Kidney tubule cell (primary cell): ENCODE measurements at places on chromosomes 1 and 21.

GRCh38 chr1:231272880-231273279, 31.9 kb downstream of the GNPAT start:
- peak; percentile 60 for DNase-seq

DNA sequence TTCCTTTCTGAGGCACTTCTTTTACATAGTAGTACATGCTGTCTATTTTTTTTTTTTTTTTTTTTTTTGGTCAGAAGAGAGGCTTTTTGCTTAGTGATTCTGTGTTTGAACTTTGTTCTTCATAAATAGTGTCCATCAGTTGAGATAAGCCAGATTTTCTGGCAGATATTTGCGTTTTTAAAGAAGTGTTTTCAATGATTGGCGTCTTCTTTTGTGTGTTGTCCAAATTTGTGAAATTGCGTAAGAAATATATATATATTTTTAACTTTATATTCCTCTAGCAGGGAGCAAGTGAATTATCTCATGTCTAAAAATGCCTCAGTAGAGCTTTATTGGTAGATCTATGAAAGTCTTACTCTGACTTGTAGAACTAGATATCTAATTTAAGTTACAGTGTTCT, 28.3 kb downstream of the NEK7 start:
- DNase-seq: no peak

DNA sequence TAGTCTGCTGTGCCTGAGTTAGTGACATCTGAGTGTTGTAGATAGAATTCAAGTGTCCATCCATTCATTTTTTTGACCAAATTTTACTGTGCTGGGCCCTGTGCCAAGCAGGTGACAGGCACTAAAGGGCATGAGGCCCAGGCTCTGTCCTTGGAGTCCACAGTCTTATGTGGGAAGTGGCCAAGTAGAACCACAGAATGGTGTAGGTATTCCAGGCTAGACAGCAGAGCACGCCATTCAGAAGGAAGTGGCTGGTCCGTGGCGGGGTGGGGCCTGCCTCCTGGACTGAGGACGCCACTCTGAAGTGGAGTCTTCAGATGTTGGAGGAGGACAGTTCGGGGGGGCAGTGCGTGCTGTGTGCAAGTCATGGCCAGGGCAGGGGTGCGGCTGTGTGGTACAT, 68.9 kb upstream of the ACTL8 start:
- no peak for DNase-seq

DNA sequence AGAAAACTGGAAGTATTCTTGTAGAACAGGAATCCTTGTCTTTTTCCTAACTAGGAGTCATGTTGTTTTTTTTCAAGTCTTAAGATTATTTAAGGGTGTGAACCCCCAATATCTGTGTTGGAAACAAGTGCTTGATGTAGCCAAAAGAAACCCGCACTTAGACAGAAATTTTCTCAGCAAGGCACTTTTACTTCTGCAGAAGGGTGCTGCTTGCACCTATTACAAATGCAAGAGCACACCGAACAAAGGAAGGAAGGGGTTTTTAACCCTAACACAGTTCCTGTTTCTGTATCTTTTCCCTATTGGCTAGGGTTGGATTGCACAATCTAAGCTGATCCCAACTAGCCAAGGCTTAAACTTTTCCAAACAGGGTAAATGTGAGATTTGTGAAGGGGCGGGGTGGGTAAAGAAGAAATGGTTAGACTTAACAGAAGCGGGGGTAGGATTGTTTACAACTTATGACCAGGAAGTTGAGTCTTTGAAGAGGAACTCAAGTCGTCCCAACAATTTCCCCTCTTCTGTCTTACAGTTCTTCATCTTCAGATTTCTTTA, 75.1 kb downstream of the ZFYVE9 start:
- no peak for DNase-seq

DNA sequence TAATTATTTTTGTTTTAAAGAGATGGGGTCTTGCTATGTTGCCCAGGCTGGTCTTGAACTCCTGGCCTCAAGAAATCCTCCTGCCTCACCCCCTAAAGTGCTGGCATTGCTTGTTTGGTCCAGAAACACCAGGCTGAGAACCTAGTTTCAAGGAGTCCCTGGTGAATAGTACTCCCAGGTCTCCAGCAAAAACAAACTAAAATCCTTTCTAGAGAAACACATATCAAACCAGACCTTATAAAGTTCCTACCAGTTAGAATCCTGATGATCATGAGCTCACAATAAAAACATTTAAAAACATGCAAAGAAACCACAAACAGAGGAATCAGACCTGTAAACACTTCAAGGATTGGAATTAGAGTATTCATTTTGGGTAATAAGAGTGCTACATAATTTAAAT, 34.4 kb upstream of the PADI1 start:
- no peak for DNase-seq

- peak; percentile 91 for DNase-seq
Measured at GRCh38 chr1:39204441-39205081, at the start of gene MACF1. Gene MACF1, plus strand, starts transcription at chr1:39204695. Its CDS starts 328 bp downstream, at chr1:39205023.

DNA sequence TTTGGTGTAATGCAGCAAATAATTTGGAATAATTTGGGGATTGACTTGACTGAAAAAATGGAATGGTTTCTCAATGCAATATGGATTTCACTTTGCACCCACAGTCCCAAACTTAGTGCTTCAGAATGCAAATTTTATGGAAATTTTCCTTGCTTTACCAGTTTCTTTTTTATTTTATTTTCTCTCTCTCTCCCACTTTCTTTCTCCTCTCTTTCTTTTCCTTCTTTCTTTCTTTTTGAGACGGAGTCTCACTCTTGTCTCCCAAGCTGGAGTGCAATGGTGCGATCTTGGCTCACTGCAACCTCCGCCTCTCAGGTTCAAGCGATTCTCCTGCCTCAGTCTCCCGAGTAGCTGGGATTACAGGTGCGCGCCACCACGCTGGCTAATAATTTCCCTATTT, 110.3 kb downstream of the KCNN3 start:
- DNase-seq: no peak

DNA sequence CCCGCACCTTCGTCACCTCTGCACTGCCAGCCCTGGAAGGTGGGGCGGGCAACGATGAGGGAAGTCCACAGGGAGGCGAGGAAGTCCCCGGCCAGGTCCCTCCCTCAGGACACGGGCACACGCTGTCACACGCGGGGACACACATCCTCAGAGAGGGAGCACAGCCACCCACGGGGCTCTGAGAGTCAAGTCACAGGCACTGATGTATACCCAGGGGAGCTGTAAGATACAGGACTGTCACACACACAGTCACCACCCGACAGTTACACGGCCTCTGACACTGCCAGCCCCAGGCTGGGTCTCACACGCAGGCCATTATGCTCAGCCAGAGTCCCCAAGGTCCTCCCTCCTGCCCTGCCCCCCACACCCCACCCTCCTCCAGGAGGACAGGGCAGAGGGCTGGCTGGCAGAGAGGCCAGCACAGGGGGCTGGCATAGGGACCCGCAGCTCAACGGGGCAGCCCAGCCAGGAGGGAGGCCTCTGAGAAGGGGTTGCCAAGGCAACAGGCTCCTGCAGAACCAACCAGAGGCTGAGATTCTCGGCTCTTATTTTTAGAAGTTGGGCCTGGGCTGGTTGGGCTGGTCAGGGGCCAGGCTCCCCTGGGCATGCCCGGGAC, 17.7 kb upstream of the ADGRB2 start:
- DNase-seq: no peak

DNA sequence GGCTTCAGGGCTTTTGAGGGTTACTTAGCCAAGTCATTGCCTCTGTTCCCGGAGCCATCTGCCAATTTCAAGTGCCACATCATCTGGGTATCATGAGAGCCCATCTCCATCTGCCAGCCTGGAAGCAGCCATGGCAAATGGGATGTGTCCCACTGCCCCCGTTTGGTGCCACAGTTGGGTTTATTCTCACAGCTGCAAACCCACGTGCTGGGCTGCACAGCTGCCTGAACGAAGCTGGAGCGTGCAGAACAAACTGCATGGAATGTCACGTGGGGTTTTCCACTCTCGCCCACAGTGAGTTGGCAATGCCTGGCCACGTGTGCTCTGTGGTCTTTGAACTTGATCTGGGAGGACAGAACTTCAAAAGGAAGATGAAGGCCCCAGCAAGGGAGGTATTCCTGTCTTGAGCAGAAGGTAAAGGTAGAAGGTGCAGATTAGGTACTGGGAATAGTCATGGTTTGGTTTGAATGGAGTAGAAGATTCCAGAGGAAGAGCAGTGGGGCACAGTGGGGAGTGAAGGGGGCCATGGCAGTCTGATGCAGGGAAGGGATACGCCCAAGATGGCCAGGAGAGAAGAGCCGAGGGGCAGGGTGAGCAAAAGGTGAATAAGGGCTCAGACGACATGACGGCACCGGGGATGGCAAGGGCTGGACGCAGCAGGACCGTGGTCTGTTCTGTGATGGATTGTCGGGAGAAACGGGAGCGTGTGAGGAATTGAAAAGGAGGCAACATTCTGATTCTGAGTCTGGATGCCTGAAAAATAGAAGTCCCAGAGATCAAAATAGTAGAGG, 222.0 kb downstream of the KAZN start:
- DNase-seq: no peak

- peak; percentile 59 for DNase-seq
Measured at GRCh38 chr1:11929849-11930248, 3.6 kb upstream of the KIAA2013 start.

DNA sequence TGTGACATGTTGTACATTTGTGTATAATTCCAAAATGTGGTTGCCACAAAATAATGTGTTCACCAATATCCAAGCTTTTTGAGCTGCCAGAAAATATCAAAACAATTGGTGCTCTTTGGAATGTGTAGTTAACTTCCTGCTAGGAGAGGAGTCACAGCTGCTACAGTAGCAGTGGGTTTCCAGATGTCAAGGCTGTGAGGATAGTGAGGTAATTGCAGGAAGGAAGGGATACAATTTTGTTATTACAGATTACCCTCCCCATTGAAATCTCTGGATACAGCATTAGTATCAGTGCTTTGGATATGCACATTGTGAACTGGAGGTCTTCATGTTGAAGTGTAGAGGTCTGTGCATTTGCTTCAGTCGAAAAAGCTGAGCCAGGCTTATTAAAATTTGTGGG, 253.2 kb downstream of the PTPRC start:
- DNase-seq: peak; percentile 41

GRCh38 chr21:15144026-15144425, 79.2 kb upstream of the NRIP1 start:
- peak; percentile 25 for DNase-seq

- no peak for DNase-seq
Measured at GRCh38 chr1:182309631-182310351, 81.8 kb downstream of the GLUL start.

DNA sequence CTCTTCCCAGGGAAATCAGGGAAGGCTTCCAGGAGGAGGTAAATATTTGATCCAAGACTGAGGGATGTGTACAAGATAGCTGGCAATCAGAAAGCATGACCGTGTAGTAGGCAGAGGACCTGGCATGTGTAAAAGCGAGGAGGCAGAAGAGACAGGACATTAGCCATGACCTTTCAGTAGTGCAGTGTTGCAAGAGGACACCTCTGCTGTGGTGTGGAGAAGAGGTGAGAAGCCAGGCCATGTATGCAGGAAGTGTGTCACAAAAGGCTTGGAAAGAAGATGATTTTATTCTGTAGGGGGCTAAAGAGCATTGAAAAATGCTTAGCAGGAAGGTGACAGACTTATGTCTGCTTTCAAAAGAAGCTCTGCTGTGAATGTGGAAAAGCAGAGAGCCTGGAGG, 381.0 kb downstream of the ZP4 start:
- DNase-seq: no peak

GRCh38 chr1:41599912-41600311, 115.4 kb upstream of the EDN2 start:
- peak; percentile 5 for DNase-seq

DNA sequence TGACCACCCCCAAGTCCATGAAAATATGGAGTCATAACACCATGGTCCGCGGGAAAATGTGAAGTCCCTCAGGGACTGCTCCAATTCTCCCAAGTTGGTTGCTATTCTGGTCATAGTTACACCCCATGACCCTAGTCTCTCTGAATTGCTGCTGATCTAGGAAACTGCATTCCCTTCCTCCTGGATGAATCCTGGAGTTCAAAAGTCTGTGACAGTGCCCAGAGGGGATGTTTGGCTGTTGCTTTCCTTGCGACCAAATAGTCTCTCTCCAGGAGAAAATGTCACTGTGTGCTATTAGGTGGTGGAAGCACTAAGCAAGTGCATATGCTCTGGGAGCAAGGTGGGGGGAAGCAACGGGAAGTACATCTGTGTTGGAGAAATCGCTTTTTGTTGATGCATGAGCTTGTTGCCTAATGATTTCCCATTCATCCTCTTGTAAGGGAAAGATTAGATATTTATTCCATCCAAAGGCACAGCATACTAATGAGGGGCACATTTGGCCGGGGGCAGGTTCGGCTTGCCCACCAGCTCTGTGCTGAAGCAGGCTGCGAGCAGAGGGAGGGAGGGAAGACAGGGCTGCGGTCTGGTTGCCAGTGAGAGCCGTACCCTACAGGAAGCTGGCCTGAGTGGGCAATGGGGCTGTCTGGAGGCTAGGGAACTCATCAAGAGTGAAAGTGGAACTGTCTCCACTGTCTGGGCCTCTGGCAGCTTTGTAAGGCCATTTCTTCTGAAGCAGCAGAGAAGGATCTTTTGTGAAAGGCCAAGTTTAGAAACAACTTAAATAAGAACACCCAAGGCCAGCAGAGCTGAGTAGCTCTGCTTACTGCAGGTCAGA, 27.2 kb downstream of the SYT6 start:
- DNase-seq: no peak

DNA sequence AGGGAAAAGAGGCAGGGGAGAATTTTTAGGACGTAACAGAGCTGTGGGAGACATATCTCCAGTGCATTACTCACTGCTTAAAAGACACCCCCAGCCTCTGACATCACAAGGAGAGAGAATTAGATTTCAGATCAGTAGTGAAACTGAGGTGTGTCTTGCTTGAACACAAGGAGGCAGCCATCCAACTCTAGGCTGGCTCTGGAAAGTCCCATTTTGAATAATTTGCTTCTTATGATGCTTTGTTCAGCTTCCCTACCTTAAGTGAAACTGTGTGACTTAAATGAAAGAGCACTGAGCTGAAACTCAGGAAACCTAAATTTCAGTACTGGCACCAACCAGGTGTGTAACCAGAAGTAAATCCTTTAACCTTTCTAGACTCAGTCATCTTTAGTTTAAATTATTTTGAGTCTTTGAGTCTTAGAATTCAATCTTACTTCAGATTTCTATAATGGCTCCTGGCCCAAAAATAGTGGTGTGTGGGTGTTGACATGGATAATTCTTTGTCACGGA, 251.6 kb upstream of the SGIP1 start:
- peak; percentile 92 for DNase-seq

DNA sequence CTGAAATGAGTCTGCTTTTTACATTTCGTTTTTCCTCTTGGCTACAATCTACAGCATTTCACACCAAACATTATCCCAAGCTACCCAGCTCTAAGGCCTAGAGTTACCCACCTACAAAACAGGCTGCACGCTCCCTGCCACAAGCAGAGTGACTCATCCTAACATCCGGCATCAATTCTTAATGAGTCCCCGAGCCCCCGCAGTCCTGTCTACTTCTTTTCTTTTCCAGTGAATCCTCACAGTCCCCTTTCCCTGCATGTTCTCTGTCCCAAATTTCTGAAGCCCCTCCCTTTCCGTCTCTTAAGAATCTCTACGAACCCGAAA, 650 bp downstream of the PCNX2 start:
- peak; percentile 73 for DNase-seq

GRCh38 chr1:52713590-52713989, 12.7 kb upstream of the ZYG11B start:
- no peak for DNase-seq
